NCI-H1417 treated with DMSO at 0.1 percent for 48 hours (cell line): ENCODE measurements at places on chromosomes 1 and 21.

- DNase-seq = no peak
These were observed 111.8 kb downstream of the MAN1A2 start for GRCh38 chr1:117479086-117479485.

- no peak for DNase-seq
These were observed 69.5 kb upstream of the HUNK start for GRCh38 chr21:31803039-31804007.

GRCh38 chr21:34558166-34558565, 46.2 kb upstream of the KCNE1 start:
- DNase-seq = no peak

DNA sequence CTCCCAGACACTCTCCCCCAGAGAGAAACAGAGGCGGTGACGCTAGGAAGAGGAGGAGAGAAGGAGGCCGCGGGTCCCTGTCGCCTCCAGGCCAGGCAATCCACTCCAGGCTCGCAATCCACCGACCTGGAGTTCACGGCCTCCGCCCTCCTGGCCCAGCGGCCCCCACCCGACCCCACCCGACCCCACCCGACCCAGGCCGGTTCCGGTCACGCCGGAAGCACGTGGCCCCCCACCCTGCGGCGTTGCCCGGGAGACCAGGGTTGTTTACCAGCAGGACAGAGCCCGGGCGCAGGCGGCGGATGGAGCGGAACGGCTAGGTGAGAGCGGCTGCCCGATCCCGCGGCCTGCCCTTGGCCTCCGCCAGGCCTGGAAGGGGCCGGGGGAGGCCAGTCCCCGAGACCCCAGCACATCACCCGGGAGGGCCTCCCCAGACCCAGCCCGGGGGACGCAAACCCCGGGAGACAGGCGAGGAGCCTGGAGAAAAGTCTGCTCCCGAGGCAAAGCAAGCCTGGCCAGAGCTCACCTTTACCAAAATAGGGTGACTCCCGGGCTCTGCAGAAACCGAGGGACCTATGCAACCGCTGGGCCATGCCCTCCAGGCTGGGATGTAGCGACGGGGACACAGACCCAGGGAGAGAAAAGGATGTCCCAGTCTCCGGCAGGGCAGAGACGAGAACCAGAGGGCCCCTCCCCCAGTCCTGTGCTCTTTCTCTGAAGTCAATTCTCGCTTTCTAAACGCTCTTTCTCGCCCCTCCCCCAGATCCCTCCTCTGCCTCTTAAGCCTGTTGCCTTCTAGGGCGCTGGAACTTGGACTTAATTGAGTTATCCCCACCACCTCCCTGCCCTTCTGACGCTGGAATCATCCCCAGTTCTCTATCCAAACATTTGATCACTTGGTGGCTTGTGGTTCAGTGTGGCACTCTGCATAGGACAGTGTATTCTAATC, at the start of the genes PLA2G2C and UBXN10:
Gene PLA2G2C, minus strand, starts transcription at position 685 of the 949 bp plus-strand sequence. CDS start 9,155 bp downstream, outside the sequence.
Gene UBXN10, plus strand, starts transcription at position 263 of the 949 bp plus-strand sequence. CDS start 4,466 bp downstream, outside the sequence.
- DNase-seq = no peak

DNA sequence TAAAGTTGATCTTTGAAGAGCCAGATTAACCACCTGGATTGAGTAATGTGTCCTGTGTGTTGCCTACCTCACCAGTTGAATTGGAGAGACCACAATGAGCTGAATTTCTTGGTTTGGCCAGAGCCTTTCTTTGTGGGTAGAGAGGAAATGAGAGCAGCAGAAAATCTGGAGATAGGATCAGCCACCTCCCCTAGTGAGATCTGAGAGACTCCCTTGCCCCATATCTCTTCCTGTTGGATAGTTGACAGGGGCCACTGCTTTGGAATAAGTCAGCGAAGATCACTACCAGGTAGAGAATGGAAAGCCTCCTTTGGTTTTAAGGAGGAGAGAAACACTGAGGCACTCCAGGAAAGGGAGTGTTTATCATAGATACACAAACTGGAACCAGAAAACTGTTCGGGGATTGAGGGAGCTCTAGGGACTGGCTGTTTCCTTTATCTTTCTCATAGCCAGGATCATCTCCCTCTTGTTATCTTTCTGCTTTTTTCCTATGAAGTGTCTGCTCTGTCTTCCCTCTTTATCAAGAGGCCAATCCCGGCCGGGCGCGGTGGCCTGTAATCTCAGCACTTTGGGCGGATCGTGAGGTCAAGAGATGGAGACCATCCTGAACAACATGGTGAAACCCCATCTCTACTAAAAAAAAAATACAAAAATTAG, 21.3 kb upstream of the ZNF326 start:
- DNase-seq = no peak

GRCh38 chr1:62912028-62912638, 128.2 kb downstream of the ATG4C start:
- DNase-seq = no peak

GRCh38 chr1:111052246-111052645, 87.6 kb downstream of the DRAM2 start:
- no peak for DNase-seq

DNA sequence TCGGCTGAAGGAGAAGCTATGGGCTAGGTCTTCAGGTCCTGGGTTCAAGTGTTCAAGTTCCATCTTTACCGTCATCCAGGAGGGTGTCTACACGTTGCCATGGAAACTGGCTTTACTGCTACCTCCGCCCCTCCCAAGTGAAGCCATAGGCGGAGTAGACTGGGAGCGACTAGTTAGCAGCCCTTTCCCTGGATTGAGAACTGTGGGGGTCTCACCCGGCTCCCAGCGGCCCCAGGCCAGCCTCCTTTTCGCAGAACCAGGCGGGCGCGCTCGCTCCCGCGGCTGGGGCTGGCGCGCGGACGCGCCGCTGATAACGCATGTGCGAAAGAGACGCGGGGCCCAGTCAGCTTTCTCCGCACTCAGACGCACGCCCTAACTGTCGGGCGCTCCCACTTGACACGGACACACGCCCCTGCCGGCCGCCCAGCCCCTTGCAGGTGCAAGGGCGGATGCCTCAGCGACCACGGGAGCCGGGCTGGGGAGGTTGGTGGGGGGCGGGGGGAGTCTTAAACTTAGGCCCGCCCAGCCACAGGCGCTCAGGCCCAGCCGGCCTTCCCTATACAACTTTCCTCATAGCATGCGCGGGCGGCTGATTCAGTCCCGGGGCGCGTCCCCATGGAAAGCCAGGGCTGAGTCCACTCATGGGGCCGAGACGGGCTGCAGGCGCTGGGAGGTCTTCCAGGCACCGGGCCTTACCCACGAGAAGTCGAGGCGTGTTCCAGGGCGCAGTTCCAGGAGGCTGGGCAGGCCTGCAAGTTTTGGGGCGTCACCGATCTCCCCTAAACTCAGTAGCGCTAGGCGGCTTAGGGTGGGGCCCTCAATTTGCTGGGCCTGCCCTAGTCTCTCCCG, 7.4 kb downstream of the EFNA4 start:
- peak; percentile 67 for DNase-seq

DNA sequence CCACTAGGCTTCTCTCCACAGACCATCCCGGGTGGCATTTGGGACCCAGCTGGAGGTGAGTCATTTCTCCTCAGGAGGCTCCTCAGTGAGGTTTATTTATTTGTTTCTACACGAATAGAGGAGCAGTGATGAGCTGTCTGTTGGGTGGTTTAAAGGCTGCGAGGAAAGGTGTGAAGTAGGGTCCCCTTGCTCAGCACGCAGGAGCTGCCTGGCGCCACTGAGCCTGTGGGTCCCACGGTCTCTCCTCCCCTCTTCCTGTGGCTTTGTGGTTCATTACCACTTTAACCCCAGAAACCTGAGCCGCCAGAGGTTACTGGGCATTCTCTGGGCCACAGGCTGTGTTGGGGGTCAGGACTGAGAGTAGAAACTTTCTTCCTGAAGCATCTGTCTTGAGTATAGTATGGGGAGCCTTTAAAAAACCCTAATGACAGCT, 39.9 kb downstream of the IL6R start:
- DNase-seq = no peak
